ENCODE measurements at places on chromosomes 12 and 14.

- no peak for DNase-seq
Observed at GRCh38 chr12:93729934-93730333, 52.8 kb downstream of the CRADD start.

- no peak for DNase-seq
Observed at GRCh38 chr14:63460680-63461369, 82.4 kb downstream of the PPP2R5E start.

- DNase-seq = no peak
Observed at GRCh38 chr12:24561882-24562770, 386.8 kb downstream of the BCAT1 start.

GRCh38 chr12:57983146-57983857 is 41.9 kb downstream of the ATP23 start:
- DNase-seq = no peak

DNA sequence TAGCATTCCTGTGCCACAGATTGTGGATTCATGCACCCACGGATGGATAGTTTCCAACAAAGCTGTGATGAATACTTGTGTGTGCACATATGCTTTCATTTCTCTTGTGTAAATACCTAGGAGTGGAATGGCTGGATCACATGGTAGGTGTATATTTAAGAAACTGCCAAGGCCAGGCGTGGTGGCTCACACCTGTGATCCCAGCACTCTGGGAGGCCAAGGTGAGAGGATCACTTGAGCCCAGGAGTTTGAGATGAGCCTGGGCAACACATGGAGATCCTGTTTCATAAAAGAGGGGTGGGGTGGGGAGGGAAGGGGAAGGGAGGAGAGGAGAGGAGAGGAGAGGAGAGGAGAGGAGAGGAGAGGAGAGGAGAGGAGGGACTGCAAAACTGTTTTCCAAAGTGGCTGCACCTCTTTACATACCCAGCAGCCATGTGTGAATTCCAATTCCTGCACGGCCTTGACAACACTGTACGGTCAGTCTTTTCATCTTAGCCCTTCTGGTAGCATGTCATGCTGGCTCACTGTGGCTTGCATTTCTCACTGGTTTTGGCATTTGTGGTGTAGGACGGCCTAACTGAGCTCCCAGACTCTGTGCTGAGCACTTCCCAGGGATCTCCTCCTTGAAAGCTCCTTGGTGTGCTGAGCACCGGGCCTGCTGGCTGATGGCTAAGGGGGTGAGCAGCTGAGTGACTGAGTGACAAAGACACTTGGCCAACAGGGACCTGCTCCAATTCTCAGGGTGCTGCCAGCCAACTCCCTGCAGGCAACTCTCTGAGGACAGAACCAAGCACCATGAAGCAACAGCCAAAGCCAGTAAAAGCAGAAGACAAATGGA is 27.9 kb downstream of the SYNE3 start:
- DNase-seq = no peak

GRCh38 chr12:42582050-42582449 is 7.5 kb downstream of the PRICKLE1 start:
- DNase-seq = no peak

DNA sequence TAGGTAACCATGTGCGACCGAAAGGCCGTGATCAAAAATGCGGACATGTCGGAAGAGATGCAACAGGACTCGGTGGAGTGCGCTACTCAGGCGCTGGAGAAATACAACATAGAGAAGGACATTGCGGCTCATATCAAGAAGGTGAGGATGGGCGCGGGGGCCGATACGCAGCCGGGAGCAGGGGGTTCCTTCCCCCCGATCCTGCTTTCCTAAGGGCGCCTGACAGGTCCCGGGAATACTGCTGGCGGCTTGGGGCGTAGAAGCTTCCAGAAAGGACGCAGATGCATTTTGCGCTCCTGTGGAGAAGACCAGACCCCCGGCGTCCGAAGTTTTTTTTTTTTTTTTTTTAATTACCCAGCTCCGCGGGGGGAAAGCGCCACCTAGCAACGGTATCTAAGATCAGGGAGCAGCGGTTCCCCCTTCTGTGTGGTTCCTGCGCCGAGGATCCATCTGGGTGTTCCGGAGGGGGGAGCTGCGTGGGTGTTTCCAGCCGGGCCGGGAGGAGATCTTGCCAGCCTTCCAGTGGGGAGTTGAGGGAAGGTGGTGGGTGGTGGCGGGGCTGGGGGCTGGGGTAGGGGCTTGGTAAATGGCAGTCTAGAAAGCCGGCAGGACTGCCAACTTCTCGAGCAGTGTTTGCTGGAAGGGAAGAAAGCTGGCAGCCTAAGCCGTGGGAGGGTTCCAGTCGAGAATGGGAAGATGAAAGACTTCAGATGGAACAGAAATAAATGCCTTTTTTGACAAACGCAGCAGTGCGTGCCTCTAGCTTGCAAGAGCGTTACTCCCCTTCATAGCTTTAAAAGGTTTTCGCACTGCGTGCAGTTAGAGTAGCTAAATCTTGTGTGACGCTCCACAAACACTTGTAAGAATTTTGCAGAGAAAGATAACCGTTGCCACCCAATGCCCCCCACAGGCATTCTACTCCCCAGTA is 764 bp downstream of the DYNLL1 start:
- peak; percentile 44 for DNase-seq

DNA sequence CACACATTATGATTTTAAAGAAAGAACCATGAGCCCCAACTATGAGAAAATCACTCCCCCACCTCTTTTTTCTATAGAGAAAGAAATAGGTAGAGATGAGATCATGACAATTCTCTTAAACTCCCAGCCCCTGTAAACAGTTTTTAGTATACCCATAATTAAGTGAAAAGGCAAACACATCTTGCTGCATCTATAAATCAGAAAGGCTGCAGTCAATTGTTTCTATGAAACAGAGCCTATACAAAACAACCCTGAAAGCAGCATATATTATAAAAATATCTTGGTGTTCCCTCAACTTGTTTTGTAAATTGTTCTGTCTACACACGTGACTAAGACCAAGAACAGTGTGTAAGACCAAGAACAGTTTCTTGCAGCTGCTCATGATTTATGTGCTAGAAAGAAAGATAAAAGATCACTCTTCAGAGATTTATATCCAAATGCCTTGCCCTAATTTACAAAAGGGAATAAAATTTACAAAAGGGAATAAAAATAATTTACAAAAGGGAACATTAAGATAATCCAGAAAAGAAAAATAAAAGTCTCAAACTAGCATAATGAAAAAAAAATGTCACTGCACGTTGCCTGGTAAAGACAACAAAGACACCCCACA is 4.8 kb downstream of the KITLG start:
- no peak for DNase-seq

DNA sequence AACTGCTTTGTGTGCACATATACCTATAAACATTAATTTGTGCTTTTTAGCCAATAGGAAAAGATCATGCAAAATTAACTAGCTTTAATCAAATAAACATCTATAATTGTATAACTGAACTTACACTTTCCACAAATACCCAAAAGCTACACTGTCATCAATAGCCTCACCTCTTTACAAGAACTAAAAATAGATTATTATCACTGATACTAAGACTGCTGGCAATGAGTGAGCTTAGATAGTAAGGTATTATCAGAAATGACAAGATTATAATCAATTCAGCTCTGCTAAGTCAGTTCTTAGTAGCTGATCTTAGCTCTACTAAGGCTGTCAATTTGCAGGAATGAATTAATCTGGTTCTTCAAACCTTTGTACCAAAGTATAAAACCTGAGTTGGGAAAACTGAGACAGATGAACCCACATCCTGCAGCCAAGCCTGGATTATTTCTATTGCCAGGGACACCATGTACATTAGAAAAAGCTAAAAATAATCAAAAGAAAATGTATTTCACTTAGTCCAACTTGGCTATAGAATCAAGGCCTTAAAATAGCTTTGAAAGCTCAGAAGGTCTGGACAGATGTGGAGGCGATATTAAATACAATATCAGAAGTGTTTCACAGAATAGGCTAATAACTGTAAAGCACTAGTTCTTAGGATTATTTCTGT is 5.2 kb downstream of the FKBP3 start:
- DNase-seq = no peak

DNA sequence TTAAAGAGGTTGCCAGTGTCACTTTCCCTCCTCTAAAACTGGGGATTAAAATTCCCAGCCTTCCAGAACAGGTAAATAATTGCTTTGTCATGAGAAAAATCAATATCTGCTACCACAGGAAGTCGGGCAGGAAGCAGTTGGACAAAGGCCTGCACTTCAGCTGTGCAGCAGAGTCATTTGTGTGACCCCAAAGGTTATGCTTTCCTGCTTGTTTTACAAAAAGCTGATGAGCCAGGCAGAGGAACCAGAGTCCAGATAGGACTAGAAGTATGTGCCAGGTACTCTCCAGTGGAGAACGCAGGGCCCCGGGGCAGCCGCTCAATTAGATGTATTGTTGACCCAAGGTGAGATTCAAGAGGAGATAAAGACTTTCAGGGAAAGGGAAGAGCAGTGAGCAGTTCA is 117.1 kb upstream of the FRMD6 start:
- no peak for DNase-seq

Measured in effector CD4-positive, alpha-beta T cell (primary cell).